Caco-2 (cell line): ENCODE measurements at places on chromosomes 5 and 9.

DNA sequence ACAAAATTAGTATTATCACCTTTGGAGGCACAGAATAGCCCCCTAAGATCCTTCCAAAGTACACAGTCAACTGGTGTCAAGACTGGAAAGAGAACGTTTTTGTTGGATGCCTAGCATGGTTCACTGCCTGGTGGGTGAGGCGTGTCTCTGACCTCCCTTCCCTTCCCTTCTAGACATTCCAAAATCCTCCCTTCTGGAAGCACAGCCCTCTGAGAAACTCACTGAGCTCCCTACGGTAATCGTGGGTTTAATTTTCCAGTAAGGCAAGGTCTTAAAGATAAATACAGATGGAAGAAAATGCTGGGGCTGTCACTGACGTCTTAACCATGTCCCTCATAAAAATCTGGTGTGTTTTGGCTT lies 138.8 kb downstream of the LIFR start:
- H3K27ac ChIP-seq: no peak overlapping the region
- H3K4me3 ChIP-seq: no peak overlapping the region
- no peaks in the 10 kb centered on the region for H3K4me1 ChIP-seq

GRCh38 chr9:31119890-31120454 lies 1264.5 kb upstream of the ACO1 start:
- H3K36me3 ChIP-seq: no peaks in the 10 kb centered on the region
- H3K27me3 ChIP-seq: no peaks in the 10 kb centered on the region
- no peaks in the 10 kb centered on the region for H3K4me1 ChIP-seq
- DNase-seq: peak; percentile 40
- H3K4me3 ChIP-seq: no peak overlapping the region
- H3K27ac ChIP-seq: no peak overlapping the region

GRCh38 chr5:58266402-58266801 lies 193.5 kb downstream of the PLK2 start:
- H3K4me1 ChIP-seq: no peaks in the 10 kb centered on the region
- no peak overlapping the region for H3K4me3 ChIP-seq
- H3K27me3 ChIP-seq: no peaks in the 10 kb centered on the region
- H3K36me3 ChIP-seq: no peaks in the 10 kb centered on the region

GRCh38 chr5:102453716-102454115 lies 45.1 kb downstream of the SLCO6A1 start:
- DNase-seq: no peak
- no peaks in the 10 kb centered on the region for H3K27me3 ChIP-seq
- no peaks in the 10 kb centered on the region for H3K36me3 ChIP-seq
- no peaks in the 10 kb centered on the region for H3K4me1 ChIP-seq

DNA sequence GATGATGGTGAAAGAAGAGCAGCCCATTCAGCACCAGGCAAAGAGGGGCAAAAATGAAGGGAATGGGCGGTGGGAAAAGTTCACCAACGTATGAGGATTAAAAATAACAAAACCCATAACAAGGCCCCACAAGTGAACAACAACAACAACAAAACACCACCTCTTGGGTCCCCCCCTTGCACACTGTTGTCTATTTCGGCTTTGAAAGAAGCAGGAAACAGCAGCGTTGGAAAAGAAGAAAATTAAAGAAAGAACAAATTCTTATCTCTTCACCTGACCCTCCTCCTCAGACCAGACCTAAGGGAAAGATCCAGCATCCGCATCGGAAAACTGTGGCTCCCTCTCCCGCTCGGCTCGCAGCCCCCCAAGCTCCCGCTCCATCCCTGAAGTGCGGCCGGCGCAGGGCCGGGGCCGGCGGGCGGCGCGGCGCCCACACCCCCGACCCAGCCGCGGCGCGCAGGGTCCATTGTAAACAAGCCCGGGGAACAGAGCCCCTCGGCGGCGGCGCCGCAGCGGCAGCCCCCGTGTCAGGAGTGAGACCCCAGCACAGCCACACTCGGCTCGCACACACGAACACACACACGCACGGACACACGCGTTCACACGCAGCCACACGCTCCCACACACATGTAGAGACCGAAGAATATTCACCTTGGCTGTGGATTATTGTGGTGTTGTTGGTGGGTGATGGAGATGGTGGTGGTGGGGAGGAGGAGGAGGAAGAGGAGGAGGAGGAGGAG lies 535 bp downstream of the RFX3 start:
- H3K27ac ChIP-seq: peak overlapping the region; percentile 99
- no peaks in the 10 kb centered on the region for H3K27me3 ChIP-seq

- no peak for DNase-seq
- H3K4me3 ChIP-seq: no peak overlapping the region
- no peak overlapping the region for H3K27ac ChIP-seq
- H3K36me3 ChIP-seq: no peaks in the 10 kb centered on the region
These were observed 1168.7 kb upstream of the NUDT12 start for GRCh38 chr5:104731331-104731730.

GRCh38 chr5:124661317-124662141 lies 84.9 kb downstream of the ZNF608 start:
- H3K4me3 ChIP-seq: no peak overlapping the region
- DNase-seq: peak; percentile 86
- no peaks in the 10 kb centered on the region for H3K36me3 ChIP-seq

- H3K4me3 ChIP-seq: no peak overlapping the region
- 0 out of 2 replicates have a peak, but pooled peaks cover 1% of the 10 kb centered on the region for H3K36me3 ChIP-seq
- DNase-seq: no peak
- no peaks in the 10 kb centered on the region for H3K27me3 ChIP-seq
- no peaks in the 10 kb centered on the region for H3K4me1 ChIP-seq
These were observed 108.8 kb downstream of the NIPBL start for GRCh38 chr5:36985387-36985786.

DNA sequence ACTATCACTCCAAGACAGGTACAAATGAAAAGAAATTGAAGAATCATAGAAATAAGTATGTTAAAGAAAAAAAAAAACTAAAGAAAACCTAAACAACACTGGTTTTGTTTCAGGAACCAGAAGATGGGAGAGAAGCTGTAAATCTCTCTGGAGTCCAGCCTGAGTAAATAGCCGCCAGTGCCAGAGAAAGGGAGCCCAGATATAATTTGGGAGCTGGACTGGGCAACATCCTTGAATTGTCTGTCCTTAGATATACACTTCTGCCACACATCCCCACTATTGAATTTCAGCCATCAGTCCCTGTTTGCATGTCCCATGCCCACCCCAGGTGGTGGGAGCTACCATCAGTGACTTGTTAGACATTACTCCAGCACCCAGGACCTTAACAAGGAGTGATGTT lies 979.6 kb downstream of the DTWD2 start:
- no peaks in the 10 kb centered on the region for H3K4me1 ChIP-seq
- H3K36me3 ChIP-seq: no peaks in the 10 kb centered on the region
- H3K27me3 ChIP-seq: no peaks in the 10 kb centered on the region
- no peak overlapping the region for H3K4me3 ChIP-seq
- DNase-seq: no peak

GRCh38 chr9:81579381-81579780 lies 110.0 kb downstream of the TLE1 start:
- no peak for DNase-seq
- H3K4me1 ChIP-seq: no peaks in the 10 kb centered on the region
- no peak overlapping the region for H3K27ac ChIP-seq

DNA sequence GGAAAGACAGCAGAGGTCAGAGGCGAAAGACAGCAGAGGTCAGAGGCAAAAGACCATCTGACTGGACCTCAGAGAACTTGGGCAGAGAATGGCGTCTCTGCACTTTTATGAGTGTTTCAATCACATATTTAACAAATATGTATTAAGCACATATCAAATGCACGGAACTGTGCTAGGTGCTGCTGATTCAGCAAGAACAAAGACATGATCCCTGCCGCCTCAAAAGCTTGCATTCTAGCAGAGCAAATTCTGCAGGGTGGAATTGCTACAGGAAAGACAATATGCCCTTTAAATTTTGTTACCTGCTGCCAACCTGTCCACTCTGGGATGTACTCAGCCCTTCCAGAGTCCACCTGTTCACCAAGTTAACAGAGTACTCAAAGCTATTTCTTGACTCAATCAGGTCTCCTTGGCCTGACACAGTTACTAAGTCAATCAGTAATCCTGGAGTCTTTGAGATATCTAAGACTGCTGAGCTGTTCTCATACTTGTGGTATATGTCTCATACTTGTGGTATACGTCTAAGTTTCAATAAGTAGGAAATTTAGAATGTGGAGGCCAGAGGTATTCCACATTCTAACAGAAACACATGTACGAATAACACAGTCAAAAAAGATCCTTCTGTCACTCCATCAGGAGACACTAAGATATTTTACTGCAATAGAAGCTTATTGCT lies 131.8 kb downstream of the GNAQ start:
- no peaks in the 10 kb centered on the region for H3K36me3 ChIP-seq
- no peak for DNase-seq
- H3K4me1 ChIP-seq: no peaks in the 10 kb centered on the region
- H3K4me3 ChIP-seq: no peak overlapping the region
- no peak overlapping the region for H3K27ac ChIP-seq

GRCh38 chr5:32314658-32315057 lies 1.9 kb upstream of the MTMR12 start:
- no peaks in the 10 kb centered on the region for H3K27me3 ChIP-seq
- H3K36me3 ChIP-seq: no peaks in the 10 kb centered on the region
- DNase-seq: no peak
- H3K4me1 ChIP-seq: peaks cover 8% of the 10 kb centered on the region; the same call in 1 of the 2 replicates
- peak overlapping the region; percentile 66 for H3K27ac ChIP-seq
- H3K4me3 ChIP-seq: no peak overlapping the region

- no peaks in the 10 kb centered on the region for H3K36me3 ChIP-seq
- no peak overlapping the region for H3K27ac ChIP-seq
- no peak for DNase-seq
- H3K4me1 ChIP-seq: peaks cover 4% of the 10 kb centered on the region; the same call in 1 of the 2 replicates
- H3K27me3 ChIP-seq: no peaks in the 10 kb centered on the region
These were observed 96.0 kb downstream of the HINT1 start for GRCh38 chr5:131068893-131069643.

DNA sequence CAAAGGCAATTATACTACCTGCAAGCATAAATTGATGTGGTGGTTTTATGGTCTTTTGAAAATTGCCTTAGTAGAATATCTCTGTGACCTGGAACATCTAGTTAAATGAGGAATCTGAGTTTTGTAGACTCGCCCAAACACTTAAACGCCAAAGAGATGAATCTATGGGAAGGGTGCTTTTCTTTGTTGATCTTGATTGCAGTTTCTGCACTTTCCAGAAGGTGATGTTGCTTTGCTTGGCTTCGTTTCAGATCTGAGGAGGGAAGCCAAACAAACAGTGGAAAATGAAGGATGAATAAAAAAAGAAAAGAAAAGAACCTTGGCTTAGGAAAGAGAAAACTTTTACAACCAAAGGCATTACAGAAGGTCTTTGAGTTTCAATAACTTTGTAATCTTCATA lies 1021.2 kb downstream of the NR2F1-AS1 start:
- no peaks in the 10 kb centered on the region for H3K4me1 ChIP-seq
- no peak for DNase-seq

- H3K4me1 ChIP-seq: no peaks in the 10 kb centered on the region
- no peak overlapping the region for H3K27ac ChIP-seq
These were observed 65.1 kb downstream of the GRIA1 start for GRCh38 chr5:153555420-153556114.

- H3K27ac ChIP-seq: no peak overlapping the region
- no peaks in the 10 kb centered on the region for H3K4me1 ChIP-seq
- H3K4me3 ChIP-seq: no peak overlapping the region
- H3K27me3 ChIP-seq: no peaks in the 10 kb centered on the region; the same call in 1 of the 2 replicates
These were observed 4.7 kb upstream of the TEX53 start for GRCh38 chr9:114662081-114662989.

GRCh38 chr5:111143910-111144309 lies 51.8 kb downstream of the WDR36 start:
- no peaks in the 10 kb centered on the region for H3K4me1 ChIP-seq
- DNase-seq: no peak
- no peaks in the 10 kb centered on the region for H3K36me3 ChIP-seq

DNA sequence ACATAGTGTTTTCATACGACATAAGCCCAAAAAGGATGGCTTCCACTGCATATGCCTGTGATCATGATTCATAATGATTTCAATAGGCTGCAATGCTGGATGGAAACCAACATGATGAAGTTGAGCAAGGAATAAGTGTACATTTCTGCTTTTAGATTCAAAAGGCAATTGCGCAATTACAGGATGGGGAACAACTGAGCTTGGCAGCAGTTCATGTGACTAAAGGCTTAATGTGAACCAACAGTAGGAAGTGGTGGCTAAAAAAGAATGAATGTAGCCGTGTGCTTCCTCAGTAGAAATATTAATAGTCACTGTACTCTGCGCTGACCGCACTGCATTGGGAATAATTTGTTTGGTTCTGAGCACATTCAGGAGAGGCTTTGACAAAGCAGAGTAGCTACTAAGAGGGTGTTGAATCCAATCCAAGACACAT lies 51.2 kb downstream of the SLC1A3 start:
- no peak for DNase-seq
- H3K27ac ChIP-seq: no peak overlapping the region
- no peaks in the 10 kb centered on the region for H3K36me3 ChIP-seq
- no peaks in the 10 kb centered on the region for H3K27me3 ChIP-seq

- H3K4me1 ChIP-seq: no peaks in the 10 kb centered on the region
- no peaks in the 10 kb centered on the region for H3K36me3 ChIP-seq
- no peak for DNase-seq
- no peaks in the 10 kb centered on the region for H3K27me3 ChIP-seq
- H3K27ac ChIP-seq: no peak overlapping the region
- H3K4me3 ChIP-seq: no peak overlapping the region
These were observed 39.1 kb downstream of the COL23A1 start for GRCh38 chr5:178551059-178551458.

GRCh38 chr9:8864545-8864896 lies 1064.9 kb upstream of the DMAC1 start:
- H3K27ac ChIP-seq: peak overlapping the region; percentile 75
- DNase-seq: no peak
- H3K4me1 ChIP-seq: peaks cover 29% of the 10 kb centered on the region
- H3K36me3 ChIP-seq: no peaks in the 10 kb centered on the region

DNA sequence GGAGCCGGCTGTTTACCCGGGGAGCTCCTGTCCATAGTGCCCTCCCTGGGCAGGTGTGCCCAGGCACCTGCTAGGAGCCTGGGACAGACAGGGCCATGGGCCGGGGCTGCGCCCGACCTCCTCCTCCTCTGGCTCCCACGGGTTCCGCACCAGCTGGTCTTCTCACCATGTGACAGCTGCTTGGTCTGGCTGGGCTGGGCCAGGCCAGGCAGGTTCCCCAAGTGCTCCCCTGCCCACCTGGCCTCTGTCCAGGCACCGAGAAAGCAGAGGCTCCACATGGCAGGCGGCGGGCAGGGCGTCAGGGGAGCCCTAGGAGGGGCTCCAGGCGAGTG lies 60.0 kb downstream of the OLFM1 start:
- no peak for DNase-seq
- H3K36me3 ChIP-seq: no peaks in the 10 kb centered on the region
- no peak overlapping the region for H3K4me3 ChIP-seq
- H3K4me1 ChIP-seq: 0 out of 2 replicates have a peak, but pooled peaks cover 3% of the 10 kb centered on the region

DNA sequence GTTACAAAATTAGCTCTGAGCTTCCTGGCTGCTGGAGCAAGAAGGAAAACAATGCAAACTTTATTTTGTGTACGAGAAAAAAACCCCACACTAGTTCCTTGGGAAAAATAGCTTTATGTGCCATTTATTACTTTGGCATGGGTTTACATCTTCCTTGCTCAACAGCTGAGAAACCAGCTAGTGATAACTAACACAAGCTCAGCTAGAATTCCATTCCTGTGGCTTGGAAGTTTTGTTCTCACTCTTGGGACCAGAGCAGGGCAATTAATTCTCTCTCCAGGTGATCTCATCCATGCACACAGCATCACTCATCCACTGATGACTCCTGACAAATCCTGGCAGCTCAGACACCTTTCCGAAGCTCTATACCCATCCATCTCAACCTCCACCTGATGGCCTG lies 104.1 kb downstream of the CRB2 start:
- no peak overlapping the region for H3K4me3 ChIP-seq
- no peak for DNase-seq
- no peak overlapping the region for H3K27ac ChIP-seq
